Central memory CD8-positive, alpha-beta T cell (primary cell): ENCODE measurements at places on chromosomes 6 and 20.

GRCh38 chr6:16747232-16748024 is 13.8 kb downstream of the ATXN1 start:
- DNase-seq: no peak

DNA sequence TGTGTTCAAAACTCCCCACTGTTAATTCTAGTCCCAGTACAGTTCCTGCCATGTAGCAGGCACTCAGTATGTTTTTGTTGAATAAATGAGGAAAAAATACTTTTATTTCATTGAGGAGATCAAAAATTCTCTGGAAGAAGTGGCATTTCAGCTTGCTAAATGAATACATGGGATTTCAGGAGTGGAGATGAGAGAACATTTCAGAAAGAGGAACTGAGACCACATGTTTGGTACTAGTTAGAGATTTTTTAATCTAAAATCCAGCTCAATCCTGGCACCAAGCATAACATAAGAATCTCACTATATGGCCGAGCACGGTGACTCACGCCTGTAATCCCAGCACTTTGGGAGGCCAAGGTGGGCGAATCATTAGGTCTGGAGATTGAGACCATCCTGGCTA is 75.4 kb downstream of the BTBD9 start:
- no peak for DNase-seq

DNA sequence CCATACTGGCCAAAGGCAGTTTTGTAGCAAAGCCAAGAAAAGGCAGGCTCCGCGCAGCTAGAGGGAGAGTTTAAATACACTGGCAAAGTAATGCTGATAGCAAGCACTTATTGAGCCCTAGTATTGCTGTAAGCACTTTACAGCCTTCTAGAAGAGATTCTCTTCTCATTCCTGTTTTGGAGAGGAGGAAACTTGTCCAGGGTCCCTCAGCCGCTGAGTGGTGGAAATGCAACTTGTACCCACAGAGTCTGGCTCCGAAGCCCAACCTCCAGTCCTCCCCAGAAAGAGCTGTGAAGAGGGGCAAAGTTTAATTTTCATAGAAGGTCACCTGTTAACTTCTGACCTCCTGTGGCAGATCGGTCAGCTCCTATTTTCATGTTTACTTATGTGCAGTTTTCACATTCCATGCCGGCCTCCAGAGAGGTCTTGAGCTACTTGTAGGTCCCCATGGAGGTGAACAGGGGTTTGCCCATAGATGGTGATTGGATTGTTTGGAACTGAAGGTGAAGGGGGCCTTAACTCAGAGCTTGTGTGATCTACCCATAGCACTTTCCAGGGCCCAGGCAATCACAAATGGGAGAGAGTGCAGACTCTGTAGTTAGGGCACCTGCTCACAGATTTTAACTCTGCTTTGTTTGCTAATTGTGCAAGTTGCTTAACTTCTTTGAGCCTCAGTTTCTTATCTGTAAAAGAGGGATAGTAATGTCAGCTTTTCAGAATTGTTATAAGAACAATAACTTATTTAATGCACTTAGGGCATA is 70.7 kb downstream of the LYRM2 start:
- DNase-seq: no peak

- no peak for DNase-seq
These were observed 15.2 kb downstream of the EIF2S2 start for GRCh38 chr20:34096699-34097444.

- no peak for DNase-seq
These were observed 174.7 kb downstream of the BACH2 start for GRCh38 chr6:90121982-90122381.

DNA sequence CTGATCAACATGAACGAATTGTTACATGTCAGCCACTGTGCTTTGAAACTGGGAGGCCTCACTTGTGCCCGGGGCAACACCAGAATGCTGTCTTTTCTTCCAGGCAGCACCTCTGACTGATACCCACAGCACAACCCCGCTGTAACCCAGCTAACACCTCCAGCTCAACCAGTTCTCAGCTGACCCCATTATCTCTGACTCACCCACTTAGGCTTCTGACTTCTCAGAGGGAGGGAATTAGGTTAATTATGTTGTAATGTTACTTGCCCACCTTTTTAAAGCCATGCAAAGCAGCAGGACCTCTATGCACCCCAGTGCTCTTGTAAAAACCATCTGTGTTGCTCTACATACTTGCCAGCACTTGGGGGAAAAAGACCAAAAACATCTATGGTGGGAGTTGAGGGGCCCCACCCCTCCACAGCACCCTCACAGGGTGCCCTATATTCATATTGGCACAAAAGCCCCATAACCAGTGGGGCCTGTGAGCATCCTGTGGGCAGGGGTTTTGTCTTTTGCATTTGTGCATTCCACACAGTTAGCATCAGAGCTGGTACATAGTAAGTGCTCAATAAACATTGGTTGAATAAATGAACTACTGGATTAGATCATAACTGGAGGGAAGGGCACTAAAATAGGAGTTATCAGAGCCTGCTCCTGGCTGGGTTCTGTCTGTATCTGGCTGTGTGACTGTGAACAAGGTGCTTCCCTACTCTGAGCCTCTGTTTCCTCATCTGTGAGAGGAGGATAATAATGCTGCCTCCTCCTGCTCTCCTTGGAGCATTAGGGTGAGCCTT is 22.3 kb downstream of the BNIP5 start:
- no peak for DNase-seq

DNA sequence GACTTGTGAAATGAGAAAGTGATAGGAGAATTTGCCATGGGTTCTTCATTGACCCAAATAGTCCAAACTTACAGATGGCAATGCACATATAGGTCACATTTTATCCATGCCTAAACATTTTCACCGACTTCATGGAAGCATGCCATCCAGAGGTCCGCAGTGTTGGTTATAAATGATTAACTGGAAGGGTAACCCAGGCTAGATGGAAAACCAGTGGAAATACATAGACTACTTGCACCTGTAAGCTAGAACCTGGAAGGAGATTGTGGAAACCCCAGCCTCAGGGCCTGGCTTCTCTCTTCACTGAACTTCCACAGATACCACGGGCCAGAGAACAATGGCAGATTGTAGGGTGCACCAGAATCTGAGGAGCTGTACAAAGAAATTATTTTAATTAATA is 103.8 kb upstream of the SYNDIG1 start:
- no peak for DNase-seq

GRCh38 chr6:167825332-167826229 is 1.1 kb upstream of the AFDN start:
- DNase-seq: no peak

DNA sequence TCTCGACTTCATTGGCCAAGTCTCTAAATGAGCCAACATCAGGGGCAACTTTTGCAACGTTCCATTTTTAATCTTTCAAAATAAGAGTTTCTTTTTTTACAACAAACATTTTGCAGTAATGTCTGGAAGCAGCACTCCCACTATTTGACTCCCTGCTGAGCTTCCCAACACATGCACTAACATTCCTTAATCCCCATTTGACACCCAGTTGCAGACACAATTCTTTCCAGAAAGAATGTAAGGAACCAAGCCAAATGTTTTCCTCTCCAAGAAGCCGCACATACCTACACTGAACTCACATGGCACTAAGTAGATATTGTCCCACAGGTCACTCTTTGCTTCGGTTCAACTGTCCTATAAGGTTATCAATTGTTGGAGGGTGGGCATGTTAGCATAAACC is 165.6 kb downstream of the GRM1 start:
- DNase-seq: no peak

DNA sequence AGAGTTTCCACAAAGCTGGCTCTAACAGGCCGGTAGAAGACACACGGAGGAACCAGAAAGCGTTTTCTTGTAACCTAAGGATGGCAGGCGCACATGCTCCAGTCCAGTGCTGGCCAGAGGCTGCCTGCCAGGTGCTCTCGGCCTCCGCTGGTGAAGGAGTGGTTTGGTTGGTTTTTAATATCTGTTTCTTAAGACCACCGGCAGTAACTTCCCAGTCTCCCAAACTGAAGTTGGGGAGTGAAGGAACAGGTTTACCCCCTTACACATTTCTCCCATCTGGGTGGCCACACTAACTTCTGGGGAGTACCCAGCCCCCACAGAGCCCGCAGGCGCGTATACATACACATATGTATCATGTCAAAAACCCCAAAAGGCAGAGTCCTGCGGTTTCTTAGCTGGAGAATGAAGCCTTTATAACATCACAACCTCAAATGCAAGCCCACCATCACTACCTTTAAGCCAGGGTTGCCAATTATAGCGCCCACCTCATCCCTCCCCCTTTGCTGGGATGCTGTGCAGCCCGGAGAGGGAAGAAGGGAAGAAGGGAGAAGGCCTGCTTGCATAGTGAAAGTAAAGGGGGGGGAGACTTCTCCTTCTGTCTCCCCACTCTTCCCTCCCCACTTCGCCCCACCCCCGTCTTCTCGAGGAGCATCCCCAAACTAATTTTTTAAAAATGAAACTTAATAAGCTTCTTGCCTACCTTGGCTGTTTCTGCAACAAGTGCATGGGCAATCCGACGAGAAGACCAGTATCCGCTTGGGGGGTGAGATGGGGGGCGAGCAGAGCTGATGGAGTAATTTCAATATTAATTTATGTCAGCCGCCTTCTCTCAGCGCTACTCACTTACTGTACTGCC is 1.0 kb downstream of the TRERF1 start:
- DNase-seq: no peak

DNA sequence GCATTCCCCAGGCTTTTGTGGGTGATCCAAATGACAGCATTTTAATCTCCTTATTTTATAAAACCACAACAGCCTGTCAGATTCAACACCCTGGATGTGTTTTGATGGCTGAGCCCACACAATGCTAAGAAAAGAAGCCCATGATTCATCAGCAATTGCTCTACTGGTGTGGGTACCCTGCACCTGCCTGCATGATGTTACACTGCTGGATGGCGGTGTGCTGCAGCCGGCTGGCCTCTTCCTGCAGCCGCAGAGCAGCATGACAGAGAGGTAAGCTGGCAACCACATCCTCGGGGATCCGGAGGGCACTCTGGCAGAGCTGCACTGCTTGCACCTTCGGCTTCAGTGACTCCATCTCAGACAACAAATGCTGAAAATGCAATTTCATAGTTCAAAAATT is 327.5 kb downstream of the SYNE1 start:
- peak; percentile 25 for DNase-seq

DNA sequence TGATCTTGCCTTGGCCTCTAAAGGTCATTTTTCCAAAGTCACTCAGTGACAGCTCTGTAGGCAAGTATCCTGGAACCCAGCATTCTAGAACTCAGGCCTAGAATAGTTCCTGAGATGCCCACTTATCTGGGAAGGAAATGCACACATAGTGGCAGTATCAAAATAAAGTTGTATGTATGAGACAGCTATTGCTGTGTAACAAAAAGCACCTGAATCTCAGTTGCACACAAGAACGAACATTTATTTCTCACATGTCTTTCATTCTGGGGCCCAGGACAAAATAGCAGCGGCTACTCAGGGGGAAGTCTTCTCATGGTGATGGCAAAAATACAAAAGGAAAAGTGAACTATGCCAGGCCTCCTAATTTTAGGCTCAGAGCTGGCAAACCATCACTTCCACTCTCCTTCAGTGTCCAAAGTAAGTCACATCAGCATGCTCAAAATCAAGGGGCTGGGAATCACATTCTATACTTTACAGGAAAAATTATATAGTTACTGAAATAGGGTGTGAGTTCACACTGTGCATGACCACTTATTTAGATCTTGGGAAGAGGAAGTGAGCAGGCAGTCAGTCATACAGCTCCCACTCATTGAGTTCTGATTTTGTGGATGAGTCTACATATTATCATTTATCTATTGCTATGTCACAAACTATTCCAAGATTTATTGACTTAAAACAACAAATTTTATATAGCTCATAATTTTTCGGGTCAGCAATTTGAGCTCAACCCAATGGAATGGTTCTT is 133.7 kb upstream of the RIN2 start:
- DNase-seq: no peak

- no peak for DNase-seq
These were observed 326.6 kb downstream of the NRN1 start for GRCh38 chr6:5680095-5680494.

DNA sequence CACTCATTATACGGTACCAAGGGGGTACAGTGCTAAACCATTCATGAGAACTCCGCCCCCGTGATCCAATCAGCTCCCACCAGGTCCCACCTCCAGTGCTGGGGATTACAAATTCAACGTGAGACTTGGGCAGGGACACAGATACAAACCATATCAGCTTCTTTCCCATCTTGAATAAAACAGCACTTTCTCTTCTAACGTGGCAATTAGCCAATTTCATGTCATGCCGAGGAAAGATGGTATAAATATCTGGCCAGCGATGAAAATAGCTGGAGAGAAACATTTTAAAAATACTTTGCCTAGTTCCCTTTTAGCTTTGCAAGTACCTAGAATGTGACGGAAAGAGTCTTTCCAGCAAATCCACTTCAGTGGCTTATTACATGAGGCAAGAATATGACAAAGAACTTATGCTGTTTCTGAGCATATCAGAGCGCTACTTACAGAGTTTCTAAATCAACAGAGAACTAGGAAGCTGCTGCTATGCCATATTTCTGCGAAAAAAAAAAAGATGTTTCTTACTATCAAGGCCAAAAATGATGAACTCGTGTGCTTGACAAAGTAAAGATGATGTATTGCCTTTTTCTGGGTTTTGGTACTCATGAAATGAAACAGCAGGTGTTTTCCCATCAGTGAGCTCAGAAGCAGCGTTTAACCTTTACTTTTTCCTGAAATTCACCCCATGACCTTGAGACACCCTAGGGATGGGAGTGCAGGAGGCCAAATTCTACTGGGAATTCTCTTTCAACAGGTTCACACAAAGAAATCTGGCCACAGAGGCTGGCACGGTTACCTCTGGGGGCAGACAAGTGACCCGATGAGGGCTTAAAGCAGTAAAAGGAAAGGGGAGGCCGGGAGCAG is 37.9 kb downstream of the AGPAT4 start:
- no peak for DNase-seq

DNA sequence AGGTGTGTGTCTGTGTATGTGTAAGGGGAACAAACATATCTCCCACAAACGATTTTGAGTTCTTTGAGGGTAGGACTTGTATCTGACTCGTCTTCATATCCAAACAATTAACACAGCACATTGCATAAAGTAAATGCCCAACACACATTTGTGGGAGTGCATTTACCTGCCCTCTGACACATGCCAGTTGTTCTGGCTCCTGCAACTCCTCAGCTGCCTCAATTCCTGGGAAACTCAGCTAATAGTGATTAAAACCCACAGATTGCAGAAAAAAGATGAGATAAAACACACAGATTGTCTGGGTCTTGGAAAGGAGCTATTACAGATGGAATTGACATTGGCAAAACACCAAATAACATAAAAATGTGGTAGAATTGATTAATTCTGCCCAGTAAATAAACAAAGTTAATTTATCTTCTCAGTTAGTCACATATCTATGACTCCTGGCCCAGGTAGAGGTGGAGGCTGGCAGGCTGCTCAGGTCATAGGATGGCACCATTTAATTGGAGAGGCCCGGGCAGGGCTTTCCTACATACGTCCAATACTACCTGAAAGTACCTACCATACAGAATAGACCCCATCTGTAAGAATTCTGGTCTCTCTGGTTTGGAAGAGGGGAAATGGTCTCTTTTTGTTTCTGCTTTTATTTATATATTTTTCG is 71.5 kb upstream of the IFNGR1 start:
- DNase-seq: no peak
